ENCODE measurements at places on chromosomes 16 and 17.

DNA sequence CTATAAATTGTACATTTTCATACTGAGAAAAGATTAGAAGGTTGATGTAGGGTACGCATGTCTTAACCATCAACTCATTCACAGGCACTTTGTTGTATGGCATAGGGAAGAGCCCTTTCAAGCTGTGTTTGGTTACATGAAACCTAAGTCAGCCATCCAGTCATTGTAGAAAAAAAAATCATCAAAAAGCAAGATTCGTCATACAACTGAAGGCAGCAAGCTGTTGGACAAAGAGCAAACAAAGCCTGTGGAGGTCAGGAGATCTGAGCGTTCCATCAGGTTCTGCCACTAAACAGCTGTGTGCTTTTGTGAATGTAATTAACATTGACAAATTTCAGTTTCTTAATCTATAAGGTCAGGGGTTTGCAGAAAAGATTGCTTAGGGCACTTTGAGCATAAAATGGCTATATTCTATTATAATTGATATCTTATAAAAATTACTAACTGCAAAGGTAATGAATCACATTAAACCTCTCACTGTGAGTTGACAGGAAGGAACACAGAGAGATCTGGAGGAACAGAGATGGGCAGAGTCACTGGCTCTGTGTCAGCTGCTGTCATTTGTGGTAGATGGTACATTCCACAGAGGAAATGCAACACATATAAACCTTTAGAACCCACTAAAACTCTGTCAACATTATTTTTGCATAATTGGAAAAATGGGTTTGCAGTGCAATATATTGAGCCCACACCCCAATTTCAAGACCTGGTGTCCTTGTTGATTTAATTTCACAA is 66.3 kb upstream of the MYOCD start:
- no peak for DNase-seq

DNA sequence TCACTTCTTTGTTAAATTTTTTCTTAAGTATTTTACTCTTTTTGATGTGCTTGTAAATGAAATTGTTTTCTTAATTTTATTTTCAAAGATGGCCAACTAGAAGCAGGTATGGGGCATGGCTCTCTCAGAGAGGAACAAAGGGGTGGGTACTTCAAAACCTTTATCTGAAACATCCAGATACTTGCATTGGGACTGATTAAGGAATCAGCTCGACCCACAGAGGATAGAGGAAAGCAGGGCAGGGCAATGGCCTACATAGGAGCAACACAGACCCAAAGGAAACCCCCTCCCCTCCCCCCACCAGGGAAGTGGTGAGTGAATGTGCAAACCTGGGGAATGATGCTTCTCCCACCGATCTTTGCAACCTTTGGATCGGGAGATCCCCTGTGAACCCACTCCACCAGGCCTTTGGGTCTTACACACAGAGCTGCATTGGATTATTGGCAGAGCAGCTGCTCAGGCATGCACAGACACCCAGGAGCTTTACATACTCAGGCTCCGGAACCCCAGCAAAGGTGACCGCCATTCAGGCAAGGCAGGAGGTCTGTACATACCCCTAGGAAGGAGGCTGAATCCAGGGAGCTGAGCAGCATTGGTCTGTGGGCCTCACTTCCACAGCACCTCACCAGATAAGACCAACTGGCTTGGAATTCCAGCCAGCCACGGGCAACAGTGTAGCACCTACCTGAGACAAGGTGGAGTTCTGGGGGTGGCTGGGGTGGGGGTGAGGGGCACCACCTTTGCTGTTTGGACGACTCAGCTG is 3.0 kb upstream of the CCR7 start:
- DNase-seq, result no peak

DNA sequence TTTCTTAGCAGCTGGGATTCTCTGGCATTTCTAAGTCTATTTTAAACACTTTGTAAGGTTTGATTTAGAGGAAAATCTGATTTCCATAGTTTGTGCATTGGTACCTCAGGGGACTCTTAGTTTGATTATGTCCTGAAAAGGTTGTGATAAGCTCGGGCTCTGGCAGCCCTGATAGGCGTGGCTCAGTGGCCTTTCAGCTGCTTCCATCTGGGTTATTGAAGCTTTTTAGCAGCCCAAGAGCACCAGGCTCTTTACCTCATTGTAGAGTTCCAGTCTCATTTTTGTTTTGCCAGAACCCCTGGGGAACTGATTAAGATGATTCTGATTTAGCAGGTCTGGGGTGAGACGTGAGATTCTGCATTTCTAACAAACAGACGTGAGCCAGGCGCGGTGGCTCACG is 412.3 kb downstream of the XYLT1 start:
- DNase-seq, result no peak

- no peak for DNase-seq
Measured at GRCh38 chr17:71109697-71110096, 940.4 kb downstream of the KCNJ2 start.

GRCh38 chr16:24694931-24695330 is 34.5 kb upstream of the TNRC6A start:
- no peak for DNase-seq

- no peak for DNase-seq
Measured at GRCh38 chr16:31853291-31853690, 20.3 kb upstream of the ZNF267 start.
